ENCODE measurements at places on chromosomes 12 and 14.

DNA sequence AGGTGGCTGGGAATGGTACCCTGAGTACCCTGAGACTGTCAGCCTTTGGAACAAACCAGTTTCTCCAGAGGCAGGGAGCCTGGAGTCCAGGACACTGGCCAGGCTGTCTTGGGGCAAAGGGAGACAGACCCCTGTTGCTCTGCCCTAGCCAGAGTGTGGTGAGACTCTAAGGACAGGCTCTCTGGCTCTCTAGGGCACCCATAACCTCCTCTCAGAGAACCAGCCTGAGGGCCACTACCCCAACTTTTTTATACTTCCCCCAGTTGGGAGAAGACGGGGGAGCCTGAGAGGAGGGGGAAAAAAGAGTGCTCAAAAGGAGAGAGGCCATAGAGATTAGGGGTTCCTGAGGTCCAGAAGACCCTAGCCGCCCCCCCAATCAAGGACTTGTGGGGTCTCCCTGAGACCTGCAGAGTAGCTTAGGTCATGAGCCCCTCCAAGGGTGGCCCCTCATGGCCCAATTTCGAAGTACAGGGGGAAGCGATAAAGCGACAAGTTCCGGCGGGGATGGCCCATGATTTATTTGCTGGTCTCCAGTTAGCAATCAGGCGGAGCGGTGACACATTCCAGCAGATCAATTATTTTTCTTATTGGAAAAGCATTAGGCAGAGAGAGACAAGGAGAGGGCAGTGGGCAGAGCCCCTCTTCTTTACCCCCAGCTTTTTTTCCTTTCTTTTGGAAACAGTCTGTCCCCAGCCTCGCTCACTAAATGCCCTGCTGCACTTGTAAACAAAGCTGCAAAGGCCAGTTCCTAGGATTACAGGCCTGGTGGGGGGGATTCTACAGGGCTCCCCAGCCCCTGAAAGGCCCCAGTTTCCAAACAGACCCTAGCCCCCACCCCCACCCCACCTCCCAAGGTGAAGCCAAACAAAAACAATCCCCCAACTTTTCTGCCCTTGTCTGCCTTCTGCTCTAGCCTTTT lies 1.5 kb downstream of the HOXC8 start:
- DNase-seq: no peak

GRCh38 chr14:30223966-30224365 lies 296.3 kb upstream of the PRKD1 start:
- no peak for DNase-seq

DNA sequence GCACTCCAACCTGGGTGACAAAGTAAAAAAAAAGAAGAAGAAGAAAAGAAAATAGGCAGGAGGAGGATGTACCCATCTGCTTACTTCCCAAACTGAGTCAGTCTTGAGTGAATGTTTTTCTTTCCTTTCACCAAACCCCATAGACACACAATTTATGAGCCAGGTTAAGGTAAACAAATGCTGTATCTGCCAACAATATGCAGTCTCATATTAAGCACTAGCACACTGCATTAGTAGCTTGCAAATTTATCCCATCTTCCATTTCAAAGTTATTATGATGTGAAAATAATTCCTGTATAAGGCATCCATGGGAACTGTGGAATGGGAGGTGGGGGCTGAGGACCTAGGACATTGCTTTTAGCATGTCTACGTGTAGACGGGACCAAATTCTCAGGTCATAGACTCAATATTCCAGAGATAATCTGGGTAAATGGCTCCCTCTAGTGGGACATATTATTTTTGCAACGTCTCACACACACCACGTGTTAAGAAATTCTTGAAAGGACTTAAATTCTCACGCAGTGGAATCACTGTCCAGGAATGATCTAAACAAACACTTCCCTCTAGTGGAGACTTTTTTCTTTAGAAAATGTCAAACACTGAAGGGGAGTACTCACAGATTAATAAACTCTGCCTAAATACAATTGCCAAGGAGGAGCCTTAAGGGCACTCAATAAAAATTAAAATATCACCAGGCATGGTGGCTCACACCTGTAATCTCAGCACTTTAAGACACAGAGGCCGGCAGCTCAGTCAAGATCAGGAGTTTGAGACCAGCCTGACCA lies 17.1 kb upstream of the OR10P1 start:
- DNase-seq: peak; percentile 81

- no peak for DNase-seq
Measured at GRCh38 chr12:5096241-5096924, 52.7 kb downstream of the KCNA5 start.

Measured in activated CD4-positive, alpha-beta T cell treated with anti-CD3 and anti-CD28 coated beads, Interleukin-2, Interleukin-4, amounts not matched to agents 100 ng/mL and 50 ng/mL, durations not matched to agents 16 hours and 8 hours (primary cell).